ENCODE measurements at places on chromosomes 3 and 15. TPM values are rescaled to one million over a fixed set of nuclear protein-coding genes. Genes with fewer than 3 reads are reported as not detected.

DNA sequence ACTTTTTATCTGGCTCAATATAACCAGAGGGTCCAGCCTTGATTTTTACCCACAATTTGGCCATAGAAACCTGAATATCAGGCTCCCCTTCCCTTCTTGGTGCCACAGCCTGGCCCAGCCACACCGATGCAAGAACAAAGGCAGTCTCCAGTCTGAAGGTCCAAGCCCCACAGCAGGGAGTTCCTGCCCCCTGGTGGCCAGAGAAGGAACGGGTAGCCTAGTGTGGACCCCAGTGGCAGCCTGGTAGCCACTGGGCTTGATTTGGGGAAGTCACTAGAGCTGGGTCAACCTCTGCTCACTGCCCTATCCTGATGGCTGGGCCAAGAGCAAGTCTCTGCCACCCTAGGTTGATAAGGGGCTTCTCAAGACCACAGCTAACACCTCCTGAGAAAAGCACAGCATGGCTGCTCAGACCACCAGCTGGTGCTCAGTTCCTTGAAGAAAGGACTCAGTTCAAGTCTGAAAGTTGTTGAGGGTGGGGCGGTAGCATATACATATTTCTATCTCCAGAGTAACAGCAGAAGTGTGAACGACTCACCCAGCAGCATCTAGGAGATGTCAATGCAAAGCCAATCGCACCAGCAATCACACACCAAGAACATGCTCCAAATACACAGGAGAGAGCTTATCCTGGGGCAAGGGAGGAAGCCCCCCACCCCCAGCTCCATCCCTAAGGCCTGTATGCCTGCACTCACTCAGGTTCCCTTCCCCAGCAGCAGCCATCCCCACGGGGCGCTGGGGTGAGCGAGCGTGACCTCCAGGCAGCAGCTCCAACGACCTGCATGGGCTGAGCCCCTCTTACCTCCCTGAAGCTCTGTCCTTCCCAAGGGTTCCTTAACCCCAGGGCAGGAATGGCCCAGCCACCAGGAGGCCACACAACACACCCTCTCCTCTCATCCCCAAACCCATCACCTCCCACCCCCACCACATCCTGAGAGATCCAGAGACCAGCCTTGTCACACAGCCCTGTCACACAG lies 7.6 kb downstream of the PFKFB4 start:
- DNase-seq: peak; percentile 94

DNA sequence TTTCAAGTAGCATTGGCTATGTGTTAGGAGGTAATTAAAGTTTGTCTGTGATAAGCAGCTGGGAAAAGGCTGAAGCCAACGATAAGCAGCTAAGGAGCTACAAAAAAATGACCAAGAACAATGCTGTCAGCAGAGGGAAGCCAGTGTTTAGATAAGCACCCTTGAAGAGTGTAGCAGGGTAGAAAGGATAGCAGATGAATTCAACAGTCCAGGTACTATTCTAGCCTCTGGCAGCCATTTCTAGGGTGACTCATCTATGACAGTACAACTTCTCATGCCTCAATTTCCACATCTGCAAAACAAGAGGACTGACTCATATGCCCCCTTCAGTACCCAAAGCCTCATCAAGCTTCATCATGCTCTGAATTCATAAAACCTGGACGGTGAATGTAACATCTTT lies 617.6 kb upstream of the UBE2E2 start:
- DNase-seq: no peak

The SLC12A8 gene
- 65.3 TPM for total RNA-seq

The PLSCR5 gene
- not detected for total RNA-seq

The CIDEC gene
- total RNA-seq: 1,481 TPM
